ENCODE measurements at places on chromosomes 6 and 20.

DNA sequence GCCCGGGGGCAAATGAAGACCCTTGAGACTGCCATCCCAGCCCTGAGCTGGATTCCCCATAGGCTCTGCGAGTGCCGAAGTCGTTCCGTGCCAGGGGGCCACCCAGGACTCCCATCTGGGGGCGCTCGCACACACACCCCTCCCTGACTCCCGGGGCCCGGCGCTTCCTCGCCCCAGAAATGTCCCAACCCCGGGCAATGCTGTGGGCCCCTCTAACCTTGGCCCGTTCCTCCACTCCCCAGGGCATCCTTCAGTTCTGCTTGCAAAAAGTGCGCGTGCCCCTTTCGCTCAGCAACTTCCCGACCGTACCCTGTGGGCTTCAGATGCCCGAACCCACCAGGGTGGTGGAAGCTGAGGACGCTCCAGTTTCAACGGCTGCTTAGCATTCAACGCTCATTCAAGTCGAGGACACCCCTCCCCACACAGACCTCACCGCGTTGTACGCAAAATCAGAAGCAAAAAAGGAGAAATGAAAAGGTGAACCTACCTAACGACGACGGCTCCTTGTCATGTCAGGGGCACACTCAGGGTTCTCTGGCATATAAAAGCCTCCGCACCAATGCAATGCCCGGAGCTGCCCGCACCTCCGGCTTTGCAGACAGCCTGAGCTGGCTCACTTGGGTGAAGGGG is 25.3 kb downstream of the RIPOR2 start:
- DNase-seq: peak; percentile 59

- no peak for DNase-seq
Measured at GRCh38 chr6:4287811-4288244, 152.5 kb upstream of the ECI2 start.

DNA sequence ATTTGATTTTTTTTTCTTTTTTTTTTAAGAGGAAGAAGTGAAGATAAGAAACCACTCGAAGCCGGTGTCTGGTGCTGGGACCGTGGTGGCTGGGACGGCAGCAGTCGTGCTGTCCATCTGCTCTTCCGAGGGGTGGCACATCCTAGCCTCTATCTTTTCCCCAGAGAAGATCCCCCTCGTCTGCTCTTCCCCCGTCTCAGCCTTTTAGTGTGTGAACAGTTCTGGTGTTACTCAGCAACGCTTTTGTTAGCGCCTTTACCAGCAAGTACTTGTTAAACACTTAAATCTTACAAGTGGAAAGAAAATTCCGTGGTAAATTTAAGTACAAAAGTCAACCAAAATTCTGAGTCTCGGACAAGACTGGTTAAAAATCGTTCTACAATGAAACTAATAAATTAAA is 90.1 kb downstream of the RSPH3 start:
- no peak for DNase-seq

DNA sequence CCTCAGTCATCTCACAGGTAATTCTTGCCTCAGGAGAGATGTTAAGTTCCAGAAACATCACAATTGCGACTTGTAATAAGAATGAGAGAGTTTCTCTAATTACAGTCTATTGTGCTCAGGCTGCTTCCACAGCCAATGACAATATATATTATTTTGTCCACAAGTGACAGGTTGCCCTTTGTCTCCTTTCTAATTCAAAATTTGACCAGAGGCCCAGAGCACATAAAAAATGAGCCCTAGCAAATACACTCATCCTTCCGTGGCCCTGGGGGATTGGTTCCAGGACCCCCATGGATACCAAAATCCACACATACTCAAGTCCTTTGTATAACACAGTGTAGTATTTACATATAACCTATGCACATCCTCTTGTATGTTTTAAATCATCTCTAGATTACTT is 88.1 kb upstream of the TMEM170B start:
- DNase-seq: no peak

DNA sequence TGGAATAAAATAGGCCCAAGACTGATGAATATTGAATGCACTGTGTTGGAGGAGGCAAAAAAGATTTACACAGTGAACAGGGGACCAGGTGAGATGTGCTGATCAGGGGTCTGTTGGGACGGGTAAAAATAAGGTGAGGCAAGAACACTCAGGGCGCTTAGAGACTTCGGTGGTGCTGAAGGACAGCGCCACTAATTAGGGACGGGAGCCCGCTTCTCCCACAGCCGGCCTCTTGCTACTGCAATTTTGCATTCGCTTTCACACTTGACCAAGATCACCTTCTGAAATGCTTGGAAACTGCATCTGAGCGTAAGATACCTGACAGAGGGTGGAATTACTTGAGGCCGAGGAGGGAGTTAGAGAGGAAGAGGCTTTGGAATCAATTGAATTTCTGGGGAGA is 7.3 kb downstream of the TFAP2D start:
- DNase-seq: no peak

DNA sequence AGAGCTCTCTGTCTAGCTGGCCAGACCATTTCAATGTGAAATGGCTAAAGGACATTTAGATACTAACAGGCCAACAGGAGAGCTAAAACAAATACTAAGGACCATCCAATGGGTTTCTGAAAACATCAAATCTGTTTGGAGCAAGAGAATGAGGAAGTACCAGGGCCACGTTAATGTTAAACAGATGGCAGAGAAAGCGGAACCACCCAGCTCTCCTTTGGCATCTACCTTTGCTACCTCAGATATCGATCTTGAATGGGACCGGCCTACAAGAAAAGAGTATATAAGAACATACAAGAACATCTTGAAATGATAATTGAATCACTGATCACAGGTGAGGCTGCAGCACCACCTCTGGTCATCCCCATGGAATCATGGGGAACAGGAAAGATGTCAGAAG is 31.8 kb downstream of the KCNK5 start:
- no peak for DNase-seq

GRCh38 chr20:53739799-53740785 is 146.5 kb upstream of the ZNF217 start:
- no peak for DNase-seq

- DNase-seq: no peak
Measured at GRCh38 chr6:73182021-73182607, 43.2 kb downstream of the KHDC1L start.

GRCh38 chr20:62159839-62160238 is 16.3 kb downstream of the SS18L1 start:
- DNase-seq: no peak

GRCh38 chr20:46240881-46241280 is 67.4 kb downstream of the CDH22 start:
- no peak for DNase-seq

GRCh38 chr6:32432050-32432450 is 7.6 kb upstream of the HLA-DRA start:
- DNase-seq: no peak

GRCh38 chr20:50744143-50744792 is 12.9 kb downstream of the PARD6B start:
- DNase-seq: no peak

DNA sequence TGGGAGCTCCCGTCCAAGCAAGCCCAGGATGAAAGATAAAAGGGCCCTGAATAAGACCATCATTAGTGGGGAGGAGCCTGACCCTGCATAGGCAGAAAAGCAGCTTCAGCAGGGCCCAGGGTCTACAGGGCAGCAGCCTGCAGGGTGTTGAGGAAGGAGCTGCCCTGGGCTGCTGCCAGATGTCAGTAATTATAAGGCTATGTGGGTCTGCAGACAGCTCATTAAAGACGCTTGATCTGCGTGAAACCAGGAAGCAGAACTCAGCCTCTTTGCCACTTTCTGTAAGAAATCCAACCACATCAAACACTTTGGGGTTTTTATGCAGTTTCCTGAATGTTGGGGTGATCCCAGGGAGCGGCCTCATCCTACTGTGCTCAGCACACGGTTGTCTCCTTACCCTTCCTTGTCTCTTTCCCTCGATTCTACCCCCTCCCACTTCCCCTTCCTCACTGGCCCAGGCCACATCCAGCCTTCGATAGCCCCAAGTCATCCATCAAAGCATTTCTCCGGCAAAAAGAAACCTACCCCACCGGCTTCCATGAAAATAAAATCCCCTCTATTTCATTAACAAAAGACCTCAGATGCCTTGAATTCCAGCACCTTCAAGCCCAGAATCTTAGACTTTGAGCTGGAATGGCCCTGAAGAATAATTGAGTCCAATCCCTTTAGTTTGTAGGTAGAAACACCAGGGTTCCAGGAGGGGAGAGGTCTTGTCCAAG is 1.0 kb upstream of the TGM6 start:
- peak; percentile 70 for DNase-seq

- DNase-seq: no peak
Measured at GRCh38 chr6:119426619-119427018, 77.1 kb upstream of the MAN1A1 start.

DNA sequence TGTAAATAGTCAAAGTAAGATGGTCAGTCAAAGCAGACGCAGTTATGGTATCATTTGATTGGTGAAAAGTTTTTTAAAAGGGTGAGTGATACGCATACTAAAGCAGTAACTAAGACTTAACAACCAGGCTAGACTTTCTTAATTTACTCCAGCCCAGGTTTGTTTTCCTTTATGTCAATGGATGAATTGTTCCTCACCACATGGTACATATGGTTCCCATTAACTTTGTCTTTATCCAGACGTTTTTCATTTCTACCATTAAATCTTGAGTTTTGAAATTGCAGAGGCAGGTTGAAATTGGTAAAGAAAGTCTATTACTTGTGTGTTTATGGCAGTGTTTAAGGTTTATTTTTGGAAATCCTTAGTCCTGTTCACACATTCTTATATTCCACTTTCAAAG is 98.5 kb upstream of the SCGN start:
- no peak for DNase-seq

DNA sequence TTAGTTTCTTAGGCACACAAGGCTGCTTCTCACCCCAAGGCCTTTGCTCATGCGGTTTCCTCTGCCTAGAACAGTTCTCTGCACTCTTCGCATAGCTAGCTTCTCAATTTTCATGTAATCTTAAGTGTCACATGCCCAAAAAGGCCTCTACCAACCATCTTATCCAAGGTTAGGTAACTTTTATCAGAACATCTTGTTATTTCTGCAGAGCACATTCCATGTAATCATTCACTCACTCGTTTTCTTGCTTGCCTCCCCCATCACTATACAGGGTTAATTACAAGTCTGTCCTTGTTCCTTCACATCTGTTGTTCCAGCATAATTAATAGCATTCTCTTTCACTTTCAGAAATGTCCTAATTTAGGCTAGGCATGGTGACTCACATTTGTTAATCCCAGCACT is 53.8 kb downstream of the NCOA6 start:
- DNase-seq: no peak

DNA sequence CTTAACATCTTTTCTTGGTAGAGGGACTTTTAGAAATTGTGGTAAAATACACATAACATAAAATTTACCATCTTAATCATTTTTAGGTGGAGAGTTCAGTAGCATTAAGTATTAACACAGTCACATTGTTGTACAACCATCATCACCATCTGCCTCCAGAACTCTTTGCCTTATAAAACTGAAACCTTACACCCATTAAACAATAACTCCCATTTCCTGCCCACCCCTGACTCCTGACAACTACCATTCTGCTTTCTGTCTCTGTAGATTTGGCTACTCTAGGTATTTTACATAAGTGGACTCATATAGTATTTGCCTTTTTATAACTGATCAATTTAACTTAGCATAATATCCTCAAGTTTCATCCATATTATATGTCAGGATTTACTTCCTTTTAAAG is 88.7 kb downstream of the ZHX3 start:
- DNase-seq: no peak

- DNase-seq: no peak
Measured at GRCh38 chr6:136895901-136896300, 26.2 kb upstream of the SLC35D3 start.

- no peak for DNase-seq
Measured at GRCh38 chr20:48203252-48203651, 418.0 kb upstream of the SULF2 start.

- no peak for DNase-seq
Measured at GRCh38 chr20:43781215-43781614, 54.4 kb upstream of the GTSF1L start.

DNA sequence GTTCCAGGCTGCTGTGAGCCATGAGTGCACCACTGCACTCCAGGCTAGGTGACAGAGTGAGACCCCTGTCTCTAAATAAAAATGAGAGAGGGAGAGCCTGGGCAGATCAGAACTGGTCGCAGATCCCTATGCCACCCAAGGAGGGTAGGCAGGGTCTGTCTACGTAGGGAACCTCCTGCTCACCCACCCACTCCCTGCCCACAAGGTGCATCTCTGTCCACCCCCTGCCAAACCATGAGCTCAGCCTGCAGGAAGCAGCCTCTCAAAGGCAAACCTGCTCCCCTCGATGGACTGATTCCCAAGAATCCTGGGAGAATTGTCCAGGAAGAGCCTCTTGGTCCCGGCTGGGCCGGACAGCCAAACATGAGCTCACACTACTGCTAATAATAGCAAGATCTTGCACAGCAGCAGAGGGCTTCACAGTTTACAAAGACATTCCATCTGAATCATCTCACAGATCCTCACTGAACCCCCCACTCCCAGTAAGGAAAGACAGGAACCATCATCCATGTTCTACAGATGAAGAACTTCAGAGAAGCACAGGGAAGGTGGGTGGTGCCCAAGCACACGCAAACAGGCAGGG is 27.8 kb upstream of the TLDC2 start:
- no peak for DNase-seq

DNA sequence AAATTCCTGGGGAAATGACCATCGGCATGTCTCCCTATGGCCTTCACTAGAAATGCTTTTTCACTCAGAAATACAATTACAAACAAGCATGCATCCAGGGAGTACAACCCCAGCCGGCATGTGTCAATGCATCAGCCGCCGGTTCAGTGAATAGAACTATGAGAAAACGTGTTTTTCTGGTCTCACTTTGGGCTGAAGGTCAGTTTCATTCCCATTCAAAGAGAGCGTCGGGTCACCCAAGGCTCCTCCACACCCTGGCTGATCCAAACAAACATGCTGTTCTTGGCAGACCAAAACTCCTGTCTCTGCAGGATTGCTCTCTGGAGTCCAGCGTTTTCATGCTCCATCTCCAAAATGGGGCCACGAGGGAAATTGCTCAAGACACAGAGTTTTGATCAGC is 35.5 kb upstream of the NXT1 start:
- DNase-seq: no peak

DNA sequence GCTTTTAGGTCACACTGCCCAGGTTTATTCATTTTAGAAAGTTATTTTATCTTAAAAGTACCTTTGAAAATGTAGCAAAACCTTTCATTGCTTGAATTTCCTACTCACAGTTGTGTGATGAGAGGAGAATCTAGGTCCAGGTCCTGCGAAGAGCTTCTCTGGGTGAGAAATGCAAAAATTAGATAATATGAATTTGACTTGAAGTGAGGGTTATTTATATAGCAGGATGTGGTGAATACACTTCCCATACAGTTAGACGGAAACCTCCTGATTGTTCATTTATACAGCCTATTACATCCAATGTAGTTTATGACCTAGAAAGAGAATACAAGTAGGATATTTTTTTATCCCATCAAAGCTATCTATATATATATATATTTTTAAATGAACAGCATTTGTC is 30.5 kb downstream of the CDKAL1 start:
- DNase-seq: no peak

DNA sequence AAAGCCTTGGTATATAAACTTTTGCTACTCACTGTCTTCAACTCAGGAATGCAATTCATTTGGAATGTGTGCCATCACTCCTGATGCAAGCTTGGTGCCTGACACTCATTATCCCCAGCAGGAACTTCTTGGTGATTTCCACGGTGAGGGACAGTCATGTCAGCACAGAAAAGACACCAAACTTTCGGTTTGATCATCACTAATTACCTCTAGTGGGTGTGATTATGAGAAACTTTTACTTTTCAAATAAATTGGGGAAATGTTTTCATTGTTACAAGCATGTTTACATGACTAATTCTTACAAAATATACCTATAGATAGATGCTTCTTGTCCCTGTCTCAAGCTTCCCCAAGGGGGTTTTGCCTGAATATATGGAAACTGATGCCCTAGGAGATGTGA is 40.9 kb downstream of the RPP40 start:
- DNase-seq: no peak

Data from CD8-positive, alpha-beta T cell (primary cell).